NCI-H2171 (cell line): ENCODE measurements at places on chromosomes 4 and X.

GRCh38 chr4:8737601-8738279, 133.9 kb downstream of the HMX1 start:
- no peak for DNase-seq

- DNase-seq: no peak
These were observed 95.0 kb upstream of the TBL1X start for GRCh38 chrX:9369802-9370291.

DNA sequence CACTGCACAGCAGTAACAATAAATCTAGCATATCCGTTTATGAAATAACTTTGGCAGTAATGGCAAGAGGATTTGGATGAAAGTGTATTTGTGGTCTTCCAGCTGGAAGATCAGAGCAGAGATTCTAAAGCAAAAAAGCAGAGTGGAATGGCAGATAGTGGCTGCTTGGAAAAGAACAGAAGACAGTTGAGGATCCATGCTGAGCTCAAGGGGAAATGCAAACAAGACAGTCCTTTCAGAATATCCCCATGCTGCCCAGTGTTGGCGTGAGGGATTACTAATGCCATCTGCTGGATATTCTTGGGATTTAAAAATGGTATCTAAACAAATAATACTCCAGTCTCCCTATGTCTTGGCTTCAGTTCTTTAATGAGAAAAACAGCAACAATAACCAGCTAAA, 629.1 kb upstream of the ATOH1 start:
- DNase-seq: peak; percentile 59

GRCh38 chr4:154332681-154333421, 158.7 kb downstream of the DCHS2 start:
- DNase-seq: no peak

DNA sequence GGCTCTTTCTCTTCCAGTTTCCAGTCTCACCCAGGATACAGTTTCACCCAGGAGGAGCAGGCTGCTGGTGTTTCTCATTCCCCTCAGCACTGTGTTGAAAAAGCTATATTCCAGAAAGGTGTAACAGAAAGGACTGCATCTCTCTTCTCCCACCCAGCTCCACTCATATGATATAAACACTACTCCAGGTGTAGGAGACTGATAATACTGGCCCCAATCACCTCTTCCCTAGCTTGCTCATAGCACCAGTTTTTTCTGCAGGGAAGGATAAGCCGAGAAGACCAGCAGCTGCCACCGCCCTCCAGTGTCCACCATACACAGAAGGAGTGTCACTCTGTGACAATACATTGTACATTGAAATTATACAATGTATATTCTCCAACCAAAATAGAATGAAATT, 105.5 kb upstream of the STK26 start:
- no peak for DNase-seq

DNA sequence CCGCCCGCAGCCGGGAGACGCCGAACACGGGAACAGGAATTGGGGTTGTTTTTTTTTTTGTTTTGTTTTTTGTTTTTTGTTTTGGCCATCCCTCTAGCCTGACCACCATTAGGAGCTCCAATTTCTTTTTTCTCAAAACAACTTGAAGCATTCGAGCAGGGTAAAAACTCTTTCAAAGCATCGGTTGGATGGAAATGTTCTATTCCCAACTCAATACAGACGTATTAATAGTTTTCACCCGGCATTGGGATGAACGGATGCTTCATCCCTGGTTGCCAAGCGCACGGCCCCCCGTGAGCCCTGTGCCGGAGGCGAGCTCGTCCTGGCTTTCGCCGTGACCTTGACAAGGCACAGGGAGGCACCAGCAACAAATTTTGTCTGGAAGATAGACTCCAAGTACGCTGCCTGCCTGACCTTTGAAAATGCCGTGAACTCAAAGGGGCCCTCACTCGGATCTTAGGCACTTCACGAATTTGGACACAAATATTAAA, 352 bp upstream of the MAP3K15 start:
- no peak for DNase-seq

- DNase-seq: no peak
These were observed 76.5 kb upstream of the MSX1 start for GRCh38 chr4:4782969-4783368.

DNA sequence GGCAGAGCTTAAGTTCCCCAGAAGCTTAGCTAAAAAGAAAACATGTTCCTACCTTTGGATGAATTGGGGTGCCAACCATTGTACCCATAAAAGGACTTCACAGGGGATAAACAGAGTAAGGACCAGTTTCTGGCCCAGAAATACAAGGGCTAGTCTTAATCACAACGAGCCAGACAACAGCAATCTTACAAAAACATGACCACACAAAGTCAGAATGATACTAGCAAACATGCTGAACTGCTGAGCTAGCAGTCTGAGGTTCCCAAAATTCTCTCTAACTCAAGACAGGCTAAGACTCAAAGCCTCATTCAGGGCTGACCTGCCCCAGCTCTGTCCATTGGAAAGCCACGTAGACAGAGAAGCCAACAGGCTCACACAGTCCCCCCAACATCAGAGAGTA, 40.3 kb downstream of the ATP11C start:
- no peak for DNase-seq

GRCh38 chrX:13837290-13837745, 20.4 kb upstream of the GPM6B start:
- no peak for DNase-seq

DNA sequence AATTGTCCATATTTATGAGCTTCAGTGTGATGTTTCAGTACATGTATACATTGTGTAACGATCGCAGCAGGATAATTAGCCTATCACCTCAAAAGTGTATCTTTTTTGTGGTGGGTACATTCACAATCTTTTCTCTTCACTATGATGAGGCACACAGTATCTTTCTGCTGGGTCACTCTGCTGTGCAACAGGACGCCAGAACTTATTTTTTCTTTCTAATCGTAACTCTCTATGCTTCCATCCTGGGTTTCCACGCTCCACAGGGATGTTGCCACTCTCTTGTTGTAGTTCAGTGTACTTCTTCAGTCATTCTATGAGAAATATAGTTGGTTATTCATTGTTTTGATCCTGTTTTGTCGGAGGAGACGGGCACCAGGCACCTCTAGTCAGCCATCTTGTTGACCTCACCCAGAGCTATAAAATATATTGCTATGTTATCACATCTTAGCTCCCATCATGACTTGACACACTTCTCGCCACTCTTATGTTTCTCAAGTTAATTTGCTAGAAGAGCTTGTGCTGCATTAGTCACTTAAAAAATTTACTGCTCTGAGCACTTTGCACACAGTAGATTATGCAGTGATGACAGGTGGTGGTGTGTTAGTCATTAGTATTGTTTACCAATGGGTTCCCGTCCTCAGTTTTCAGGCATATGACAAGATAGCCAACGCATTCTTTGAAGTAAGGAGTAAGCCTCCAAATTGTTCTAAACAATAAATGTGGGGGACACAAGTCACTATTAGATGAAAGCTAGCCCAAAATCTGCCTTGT, 1002.7 kb upstream of the PCDH7 start:
- DNase-seq: no peak

DNA sequence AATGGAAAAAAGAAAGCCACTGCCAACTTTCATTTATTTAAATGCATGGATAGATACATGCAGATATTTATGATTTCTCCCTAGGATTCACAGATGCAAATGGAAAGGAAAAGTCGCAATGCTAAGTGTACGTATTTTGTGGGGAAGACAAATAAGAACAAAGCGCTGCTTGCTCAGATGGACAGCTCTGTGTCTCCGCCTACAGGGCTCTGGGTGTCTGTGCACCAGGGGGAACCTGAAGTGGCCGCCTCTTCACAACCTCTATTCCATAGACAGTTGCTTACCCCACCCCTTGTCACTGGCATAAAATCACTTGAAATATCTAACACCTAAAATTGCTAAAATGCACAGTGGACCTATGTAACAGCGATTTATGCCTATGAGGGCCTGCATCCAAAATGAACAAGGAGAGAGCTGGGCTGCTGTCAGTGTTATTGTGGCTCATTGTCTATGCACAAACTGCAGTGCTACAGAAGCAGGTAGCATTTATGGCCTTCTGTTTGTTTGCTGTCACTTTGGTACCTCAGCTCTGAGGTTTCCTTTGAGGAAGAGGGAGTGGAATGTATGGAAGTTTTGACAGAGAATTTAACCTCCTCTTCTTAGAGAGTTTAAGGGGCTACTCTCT, 58.6 kb upstream of the PAGE1 start:
- DNase-seq: peak; percentile 1

DNA sequence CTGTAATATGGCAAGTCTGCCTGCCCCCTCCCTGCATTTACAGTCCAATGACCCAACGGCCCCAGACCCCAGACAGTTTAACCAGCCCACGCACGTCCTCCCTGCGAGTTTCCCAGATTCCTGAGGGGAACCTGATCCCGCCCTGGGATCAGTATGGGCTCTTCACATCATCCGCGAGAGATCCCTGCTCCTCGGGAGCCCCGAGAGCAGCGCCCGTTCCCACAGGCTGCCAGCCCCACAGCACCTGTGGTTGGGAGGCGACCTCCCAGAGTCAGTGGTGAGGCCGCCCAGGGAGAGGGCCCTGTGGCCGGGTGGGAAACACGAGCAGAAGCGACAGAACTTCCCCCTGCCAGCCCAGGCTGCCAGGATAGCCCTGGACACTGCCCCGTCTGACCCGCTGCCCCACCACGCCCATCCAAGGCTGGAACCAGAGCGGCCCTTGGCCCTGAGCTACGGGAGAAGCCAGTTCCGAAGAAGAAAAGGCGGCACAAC, 32.8 kb downstream of the TSC22D3 start:
- DNase-seq: no peak

DNA sequence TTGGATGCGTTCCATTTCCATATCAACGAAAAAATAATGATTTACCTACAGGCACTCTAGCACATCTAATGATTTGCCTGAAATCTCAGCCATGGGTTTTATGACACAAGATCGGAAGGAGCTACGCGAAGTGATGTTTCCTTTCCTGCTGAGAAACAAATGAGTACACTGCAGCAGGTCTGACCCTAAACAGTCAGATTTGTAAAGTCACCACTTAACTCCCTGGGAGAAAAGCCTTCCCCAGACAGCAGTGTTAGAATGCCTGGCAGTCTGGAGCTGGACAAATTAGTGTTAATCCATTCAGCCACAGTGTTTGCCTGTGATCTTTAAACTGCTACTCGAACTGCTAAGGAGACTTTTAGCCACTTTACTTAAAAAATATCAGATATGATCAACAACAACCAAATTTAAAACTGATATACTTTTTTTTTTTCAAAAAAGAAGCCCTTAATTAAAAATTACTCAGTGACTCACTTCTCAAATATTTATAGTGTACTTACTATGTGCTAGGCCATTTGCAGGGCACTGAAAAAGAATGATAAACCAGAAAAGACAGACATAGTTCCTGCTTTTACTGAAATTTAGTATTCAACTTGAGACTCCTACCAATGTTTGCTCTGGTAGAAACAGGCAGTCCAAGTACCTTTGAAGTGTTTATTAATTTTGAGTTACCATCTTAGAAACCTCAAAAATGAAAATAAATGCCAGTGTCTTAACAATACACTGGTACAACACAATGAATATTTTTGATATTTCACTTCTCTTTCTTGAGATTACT, 104.5 kb downstream of the SHISA3 start:
- DNase-seq: no peak

DNA sequence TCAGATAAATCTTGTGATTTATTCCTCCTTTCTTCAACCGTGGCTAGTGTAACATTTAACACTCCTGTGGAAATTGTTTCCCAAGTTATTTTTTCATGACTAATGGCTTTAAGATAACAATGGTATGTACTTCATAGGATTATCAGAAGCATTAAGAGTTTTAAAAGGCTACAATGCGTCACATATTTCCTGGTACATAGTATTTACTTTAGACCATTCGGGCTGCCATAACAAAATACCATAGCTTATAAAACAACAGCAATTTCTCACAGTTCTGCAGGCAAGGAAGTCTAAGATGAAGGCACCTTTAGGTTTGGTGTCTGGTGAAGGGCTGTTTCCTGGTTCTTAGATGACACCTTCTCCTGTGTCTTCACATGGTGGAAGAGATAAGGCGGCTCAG, 158.6 kb downstream of the PAPSS1 start:
- no peak for DNase-seq

DNA sequence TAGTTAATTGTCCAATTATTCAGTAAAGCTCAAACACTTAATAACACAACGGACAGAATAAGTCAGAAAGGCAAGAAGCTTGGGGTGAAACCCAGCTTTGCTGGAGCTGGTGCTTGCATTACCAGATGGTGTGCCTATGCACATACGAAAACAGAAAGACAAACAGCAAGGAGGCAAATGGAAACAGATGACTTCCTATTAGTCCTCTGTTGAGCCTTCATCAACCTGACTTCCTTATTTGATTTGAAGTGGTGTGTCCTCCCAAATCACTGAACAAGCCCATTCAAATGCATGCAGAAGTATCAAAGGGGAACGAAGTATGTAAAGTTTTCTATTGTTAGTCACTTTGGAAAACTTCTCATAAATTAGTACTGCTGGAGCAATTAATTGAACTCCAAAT, 166.2 kb downstream of the ATP10D start:
- no peak for DNase-seq

GRCh38 chr4:169236078-169236477, 34.7 kb downstream of the SH3RF1 start:
- no peak for DNase-seq

- no peak for DNase-seq
These were observed 72.1 kb downstream of the GALNT7 start for GRCh38 chr4:173240696-173241095.

- no peak for DNase-seq
These were observed 41.5 kb upstream of the BMP2K start for GRCh38 chr4:78734441-78735162.

GRCh38 chr4:188121530-188121929, 12.1 kb upstream of the TRIML2 start:
- no peak for DNase-seq

DNA sequence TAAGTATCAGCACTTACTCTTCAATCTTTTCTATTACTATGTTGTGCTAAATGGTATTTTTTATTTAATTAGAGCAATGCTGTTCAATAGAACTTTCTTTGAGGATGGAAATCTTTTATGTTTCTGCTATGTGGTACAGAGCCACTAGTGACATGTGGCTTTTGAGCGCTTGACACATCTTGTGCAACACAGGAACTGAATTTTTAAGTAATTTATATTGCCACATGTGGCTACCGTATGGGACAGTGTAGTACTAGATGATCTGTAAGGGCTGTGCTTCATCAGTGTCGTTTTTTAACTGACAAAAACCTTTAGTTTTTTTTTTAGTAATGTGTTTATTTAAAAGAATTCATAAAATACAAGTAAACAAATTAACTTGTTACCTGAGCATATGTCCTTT, 22.4 kb downstream of the HPRT1 start:
- no peak for DNase-seq

- no peak for DNase-seq
These were observed 213.9 kb downstream of the SPOCK3 start for GRCh38 chr4:167020410-167020809.

- DNase-seq: no peak
These were observed 62.0 kb downstream of the PHKA1 start for GRCh38 chrX:72652082-72652481.
